CD8-positive, alpha-beta memory T cell (primary cell): ENCODE measurements at places on chromosomes 2 and 18. TPM values are rescaled to one million over a fixed set of nuclear protein-coding genes. Genes with fewer than 3 reads are reported as not detected.
A peak's percentile ranks its signal among the peaks of the same experiment; 100 is the strongest.

TUBA4B gene
- total RNA-seq = not detected

TRIM54 gene
- total RNA-seq = 0.22 TPM

HOXD3 gene
- total RNA-seq = not detected

PLGLB1 gene
- total RNA-seq = 3.2 TPM

SERPINB7 gene
- not detected for total RNA-seq

GRCh38 chr2:241068136-241068941 lies 33.7 kb downstream of the MTERF4 start:
- no peak overlapping the region for H3K4me3 ChIP-seq
- no peaks in the 10 kb centered on the region for H3K4me1 ChIP-seq
- DNase-seq = no peak
- H3K27ac ChIP-seq = no peak overlapping the region

DNA sequence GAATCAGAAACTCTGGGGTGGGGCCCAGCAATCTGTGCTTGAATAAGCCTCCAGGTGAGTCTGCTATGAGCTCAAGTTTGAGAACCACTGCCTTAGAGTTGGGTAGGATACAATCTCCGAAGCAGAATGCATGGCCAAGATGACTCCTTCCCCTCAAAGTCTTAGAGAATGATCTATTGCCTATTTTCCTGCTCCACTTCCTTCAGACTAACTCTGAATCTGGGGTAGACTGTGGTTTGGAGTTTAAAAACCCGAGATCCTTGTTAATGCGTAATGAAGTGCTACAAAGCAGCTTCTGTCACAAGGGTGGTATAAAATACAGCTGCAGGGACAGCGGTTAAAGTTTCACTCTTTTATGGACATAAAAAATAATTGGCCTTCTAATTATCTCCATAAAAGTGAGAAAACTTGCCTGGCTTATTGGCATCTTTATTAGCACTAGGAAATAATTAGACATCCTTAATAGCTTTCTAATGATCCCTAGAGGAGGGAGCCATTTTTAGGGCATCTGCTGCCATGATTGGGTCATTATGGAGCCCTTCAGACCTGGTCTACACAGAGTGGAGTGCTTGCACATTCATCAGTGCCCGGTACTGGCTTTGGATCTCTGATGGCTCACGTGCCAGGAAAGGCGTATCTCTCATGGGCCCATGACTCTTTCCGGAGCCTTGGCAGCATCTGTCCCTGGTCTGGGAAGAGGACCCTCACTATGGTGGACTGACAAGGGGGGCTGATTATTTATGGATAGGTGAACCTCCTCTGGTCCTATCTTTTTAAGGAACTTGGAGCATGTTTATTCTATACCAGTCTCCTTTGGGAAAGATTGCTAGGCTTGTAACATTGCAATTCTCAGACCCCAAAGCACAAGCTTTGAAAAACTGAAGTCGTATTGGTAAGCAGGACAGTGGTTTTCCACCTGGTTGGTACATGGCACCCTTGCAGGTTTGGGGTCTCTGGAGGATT lies 28.2 kb downstream of the SIX2 start:
- H3K27me3 ChIP-seq = no peaks in the 10 kb centered on the region
- no peaks in the 10 kb centered on the region for H3K4me1 ChIP-seq
- no peak overlapping the region for H3K27ac ChIP-seq
- no peak overlapping the region for H3K4me3 ChIP-seq

- no peaks in the 10 kb centered on the region for H3K36me3 ChIP-seq
- H3K4me1 ChIP-seq = peaks cover 4% of the 10 kb centered on the region
- H3K4me3 ChIP-seq = no peak overlapping the region
- no peak for DNase-seq
- H3K27ac ChIP-seq = no peak overlapping the region
Measured at GRCh38 chr2:175009917-175010621, 4.9 kb upstream of the CHN1 start.

DNA sequence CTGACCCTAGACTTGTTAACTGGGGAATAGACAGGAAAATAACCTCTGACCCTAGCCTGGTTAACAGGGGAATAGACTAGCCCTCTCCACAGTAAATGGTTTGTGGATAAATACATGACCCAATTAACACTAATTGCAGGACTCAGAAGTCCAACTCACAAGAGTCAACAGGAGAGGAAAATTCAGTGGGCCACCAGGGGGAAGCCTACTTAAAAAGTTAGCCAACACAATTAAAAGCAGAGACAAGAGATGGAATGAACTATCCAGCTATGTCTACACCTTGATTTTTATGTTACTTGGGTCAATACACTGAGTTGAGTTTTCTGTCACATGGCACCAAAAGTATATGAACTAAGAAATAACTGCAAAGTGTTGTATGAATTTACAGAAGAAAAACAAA lies 158.8 kb upstream of the SLC39A10 start:
- no peak overlapping the region for H3K27ac ChIP-seq
- peak; percentile 35 for DNase-seq
- no peaks in the 10 kb centered on the region for H3K27me3 ChIP-seq

- H3K27me3 ChIP-seq = no peaks in the 10 kb centered on the region
- no peaks in the 10 kb centered on the region for H3K36me3 ChIP-seq
- no peaks in the 10 kb centered on the region for H3K4me1 ChIP-seq
- H3K27ac ChIP-seq = no peak overlapping the region
- no peak for DNase-seq
- no peak overlapping the region for H3K4me3 ChIP-seq
Measured at GRCh38 chr18:7974200-7974874, 407.2 kb downstream of the PTPRM start.

DNA sequence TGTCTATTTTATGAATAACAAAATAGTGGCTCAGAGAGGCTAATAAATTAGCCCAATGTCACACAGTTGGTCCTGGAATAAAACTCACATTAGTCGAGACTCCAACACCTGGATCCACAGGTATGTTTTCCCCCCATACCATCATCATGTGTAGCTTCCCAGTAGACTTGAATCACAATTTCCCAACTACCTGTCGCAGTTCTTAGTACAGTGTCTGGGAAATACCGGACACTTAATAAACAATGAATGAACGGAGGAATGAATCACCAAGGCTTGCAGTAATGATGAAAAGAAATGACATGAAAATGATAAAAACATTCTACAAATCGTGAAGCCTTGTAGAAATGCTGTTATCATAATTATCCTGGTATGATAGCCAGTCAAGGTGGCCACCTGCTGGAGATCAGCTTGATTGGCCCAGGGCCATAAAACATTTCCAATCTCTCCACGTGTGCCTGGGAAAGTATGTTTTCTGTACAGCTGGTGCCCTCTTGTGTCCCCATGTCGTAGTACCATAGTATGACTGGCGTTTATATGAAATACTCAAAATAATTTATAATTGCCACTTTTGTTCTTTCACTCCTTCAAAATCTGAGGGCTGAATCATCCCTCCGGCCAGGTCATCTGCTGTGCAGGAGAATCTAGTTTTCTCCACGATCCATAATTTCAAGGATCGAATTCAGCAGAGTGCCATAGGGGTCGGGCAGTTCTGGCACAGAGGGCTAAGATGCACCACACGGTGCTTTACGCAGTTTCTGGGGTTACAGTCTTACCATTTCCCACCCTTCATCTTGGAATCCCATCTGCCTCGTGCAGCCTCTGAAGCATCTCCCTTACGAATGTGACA lies 95.4 kb downstream of the LAMA1 start:
- H3K27me3 ChIP-seq = no peaks in the 10 kb centered on the region
- H3K4me3 ChIP-seq = no peak overlapping the region
- H3K36me3 ChIP-seq = no peaks in the 10 kb centered on the region
- no peak for DNase-seq
- H3K27ac ChIP-seq = no peak overlapping the region

GRCh38 chr2:205020673-205021072 lies 475.4 kb downstream of the PARD3B start:
- no peaks in the 10 kb centered on the region for H3K27me3 ChIP-seq
- no peak overlapping the region for H3K4me3 ChIP-seq
- H3K27ac ChIP-seq = no peak overlapping the region

DNA sequence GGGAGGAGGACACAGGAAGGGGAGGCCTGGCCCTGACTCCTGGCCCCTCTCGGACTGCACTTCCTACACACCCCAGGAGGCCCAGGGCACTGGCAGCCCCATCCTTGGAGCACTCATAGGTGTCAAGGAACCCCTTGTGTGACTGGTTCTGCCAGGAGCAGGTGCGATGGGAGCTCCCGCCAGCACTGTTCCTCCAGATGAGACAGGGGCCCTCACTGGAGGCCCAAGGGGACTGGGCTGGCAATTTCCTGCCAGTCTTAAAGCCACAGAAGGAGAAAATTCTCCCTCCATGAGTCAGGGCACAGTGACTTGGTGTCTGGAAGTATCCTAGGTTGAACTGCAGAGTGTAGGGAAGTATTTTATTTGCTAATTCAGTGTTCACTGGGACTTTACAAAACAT lies 42.8 kb upstream of the MAL start:
- DNase-seq = no peak
- H3K4me3 ChIP-seq = no peak overlapping the region
- no peaks in the 10 kb centered on the region for H3K27me3 ChIP-seq
- H3K27ac ChIP-seq = no peak overlapping the region

DNA sequence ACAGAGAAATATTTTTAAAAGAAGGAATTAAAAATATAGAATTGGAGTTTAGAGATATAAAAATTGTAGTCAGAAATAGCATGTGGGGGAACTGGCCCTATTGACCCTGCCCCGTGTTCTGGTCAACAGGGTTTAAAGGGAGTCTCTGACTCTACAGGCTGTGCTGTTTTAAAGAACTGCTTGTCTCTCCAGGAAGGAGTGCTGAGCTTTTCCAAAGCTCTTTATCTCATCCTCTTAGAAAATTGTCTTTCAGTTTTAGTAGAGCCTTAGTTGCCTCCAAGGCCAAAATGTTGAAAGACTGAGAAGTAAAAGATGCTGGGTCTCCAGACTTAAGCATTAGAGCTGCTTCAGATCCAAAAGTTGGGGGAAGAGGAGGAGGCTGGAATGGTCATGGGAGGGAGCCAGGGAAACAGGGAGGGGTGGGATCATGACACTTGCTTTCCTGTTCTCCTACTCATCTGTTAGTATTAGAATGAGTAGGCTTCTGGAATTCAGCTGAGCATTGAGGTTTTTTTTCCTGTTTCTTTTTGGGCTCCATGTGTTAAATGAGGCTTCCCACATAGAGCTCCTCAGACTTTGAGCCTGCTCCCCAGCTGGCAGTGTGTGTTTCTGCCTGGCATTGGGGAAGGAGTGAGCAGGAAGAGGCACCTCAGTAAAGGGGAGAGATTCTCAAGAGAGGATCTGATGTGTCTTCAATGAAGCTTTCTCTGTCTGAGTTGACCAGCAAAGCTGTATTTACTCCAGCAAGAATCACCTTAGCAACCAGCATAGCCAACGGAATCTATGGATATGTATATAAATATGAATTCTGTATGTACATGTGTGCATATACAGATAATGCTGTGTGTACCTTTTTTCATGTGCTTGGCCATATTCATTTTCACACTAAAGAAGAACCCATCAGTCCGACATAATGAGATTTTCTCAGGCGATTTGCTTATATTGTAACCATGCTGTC lies 186.8 kb upstream of the FBXO11 start:
- H3K4me1 ChIP-seq = no peaks in the 10 kb centered on the region
- H3K4me3 ChIP-seq = no peak overlapping the region
- no peaks in the 10 kb centered on the region for H3K27me3 ChIP-seq

DNA sequence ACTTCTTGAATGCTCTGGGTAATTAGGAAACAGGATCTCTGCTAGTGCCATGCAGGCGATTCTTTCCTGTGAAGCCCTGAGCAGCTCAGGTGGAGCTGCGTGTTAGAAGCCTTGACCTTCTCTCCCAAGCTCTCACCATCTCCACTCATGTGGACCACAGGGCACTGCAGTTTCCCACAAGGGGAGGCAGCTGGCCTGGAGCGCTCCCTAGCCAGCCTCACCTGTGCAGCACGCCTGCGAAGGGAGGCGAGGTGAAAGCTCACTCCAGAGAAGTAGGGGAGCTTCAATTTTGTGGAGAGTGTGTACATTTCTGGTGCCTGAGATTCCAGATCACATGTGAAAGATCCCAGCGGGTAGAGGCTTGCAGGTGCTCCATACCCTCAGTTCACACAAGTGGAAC lies 11.1 kb upstream of the HES6 start:
- no peak overlapping the region for H3K4me3 ChIP-seq
- H3K27me3 ChIP-seq = no peaks in the 10 kb centered on the region
- peaks cover 6% of the 10 kb centered on the region for H3K36me3 ChIP-seq
- H3K4me1 ChIP-seq = no peaks in the 10 kb centered on the region
- no peak for DNase-seq

DNA sequence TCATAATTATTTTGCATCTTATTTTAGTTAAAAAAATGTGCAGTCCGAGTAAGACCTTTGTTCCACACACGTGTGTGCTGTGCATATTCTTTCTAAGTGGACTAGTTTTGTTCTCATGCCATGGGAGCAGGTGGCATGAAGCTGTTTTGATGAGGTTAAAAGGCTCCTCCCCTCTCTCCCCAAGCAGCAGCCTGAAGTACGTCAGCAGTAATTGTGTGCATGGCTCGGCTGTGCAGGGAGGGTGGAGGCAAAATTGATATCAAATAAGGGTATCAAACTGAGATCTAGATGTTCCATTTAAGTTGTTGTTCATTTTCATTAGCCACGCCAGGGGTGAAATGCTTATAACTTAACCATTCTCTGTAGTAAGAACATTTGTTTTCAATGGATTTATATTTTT lies at the start of gene NYAP2:
Gene NYAP2 (plus strand): TSS at position 207 of the 400 bp plus-strand sequence. CDS start 9,171 bp downstream, outside the sequence.
- H3K4me3 ChIP-seq = no peak within 1 kb of the TSS
- no peaks in the 10 kb centered on the region for H3K4me1 ChIP-seq
- H3K27me3 ChIP-seq = peaks cover 3% of the 10 kb centered on the region
- H3K36me3 ChIP-seq = no peaks in the 10 kb centered on the region
- DNase-seq = no peak
- no peak within 1 kb of the TSS for H3K27ac ChIP-seq

GRCh38 chr2:237749961-237750360 lies 48.6 kb upstream of the RBM44 start:
- H3K27ac ChIP-seq = no peak overlapping the region
- H3K36me3 ChIP-seq = peaks cover 31% of the 10 kb centered on the region
- no peak overlapping the region for H3K4me3 ChIP-seq
- H3K27me3 ChIP-seq = no peaks in the 10 kb centered on the region

DNA sequence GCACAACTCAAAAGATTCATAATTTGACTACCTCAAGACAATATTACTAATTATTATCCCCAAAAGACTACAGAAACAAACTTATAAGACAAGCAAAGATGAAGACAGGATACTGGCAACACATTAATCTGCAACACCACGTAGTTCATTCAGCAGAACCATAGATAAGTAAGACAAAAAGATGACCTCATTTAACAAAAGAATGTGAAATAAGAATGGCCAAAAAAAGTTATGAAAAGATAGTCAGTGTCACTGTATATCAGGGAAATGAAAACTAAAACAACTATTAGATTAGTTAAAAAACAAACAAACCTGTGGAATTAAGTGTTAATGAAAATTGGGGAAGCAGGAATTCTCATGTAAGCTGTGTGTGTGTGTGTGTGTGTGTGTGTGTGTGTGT lies 19.4 kb downstream of the PSMD14 start:
- H3K36me3 ChIP-seq = no peaks in the 10 kb centered on the region
- H3K27me3 ChIP-seq = no peaks in the 10 kb centered on the region
- H3K4me1 ChIP-seq = no peaks in the 10 kb centered on the region

GRCh38 chr2:88500691-88501090 lies 48.2 kb upstream of the FOXI3 start:
- no peak overlapping the region for H3K4me3 ChIP-seq
- no peak for DNase-seq
- H3K27ac ChIP-seq = no peak overlapping the region
- H3K4me1 ChIP-seq = no peaks in the 10 kb centered on the region
